ENCODE measurements at places on chromosomes 1 and 21.

DNA sequence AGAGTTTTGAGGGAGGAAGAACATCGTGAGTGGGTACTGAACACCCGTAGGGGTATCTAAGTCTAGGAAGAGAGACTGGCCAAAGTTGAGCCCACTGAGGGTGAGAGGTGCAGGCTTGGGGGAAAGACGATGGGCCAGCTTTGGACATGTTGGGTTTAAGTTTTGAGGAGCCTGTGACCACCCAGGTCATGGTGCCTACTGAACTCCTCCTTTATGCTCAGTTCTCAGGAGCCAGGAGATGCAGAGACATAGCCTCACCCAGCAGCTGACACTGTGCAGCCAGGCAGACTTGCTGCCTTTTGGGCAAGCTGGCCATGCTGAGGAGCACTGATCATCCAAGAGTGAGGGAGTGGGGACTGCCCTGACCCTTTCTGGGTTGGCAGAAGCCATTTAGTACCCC is 72.3 kb downstream of the TNR start:
- no peak overlapping the region for H3K4me3 ChIP-seq
- H3K4me1 ChIP-seq: no peaks in the 10 kb centered on the region
- no peaks in the 10 kb centered on the region for H3K36me3 ChIP-seq
- H3K27me3 ChIP-seq: no peaks in the 10 kb centered on the region

DNA sequence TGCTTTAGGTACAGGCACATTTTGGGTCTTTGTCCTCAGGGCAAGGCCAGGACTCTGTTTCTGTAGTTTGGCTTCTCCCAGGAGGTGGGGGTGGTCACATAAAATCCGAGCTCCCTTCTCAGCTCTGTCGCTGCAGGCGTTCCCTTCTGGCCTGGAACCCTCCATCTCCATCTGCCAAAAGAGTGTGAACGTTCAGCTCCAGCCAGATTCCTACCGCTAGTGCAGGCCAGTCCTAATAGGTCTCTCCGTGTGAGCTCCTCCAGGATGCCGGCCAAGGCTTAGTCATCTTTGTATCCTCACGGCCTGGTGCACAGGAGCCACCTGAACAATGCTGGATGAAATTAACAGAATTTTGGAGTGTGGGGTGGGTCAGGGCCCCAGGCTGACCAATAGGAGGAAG is 19.9 kb upstream of the KCNA10 start:
- no peaks in the 10 kb centered on the region for H3K27me3 ChIP-seq
- peak; percentile 34 for DNase-seq
- H3K4me1 ChIP-seq: no peaks in the 10 kb centered on the region
- H3K27ac ChIP-seq: no peak overlapping the region
- no peaks in the 10 kb centered on the region for H3K36me3 ChIP-seq

- H3K4me1 ChIP-seq: no peaks in the 10 kb centered on the region
- no peaks in the 10 kb centered on the region for H3K36me3 ChIP-seq
- H3K27me3 ChIP-seq: no peaks in the 10 kb centered on the region
- no peak overlapping the region for H3K4me3 ChIP-seq
- no peak for DNase-seq
These were observed 208.8 kb downstream of the GIPC2 start for GRCh38 chr1:78254517-78254916.

DNA sequence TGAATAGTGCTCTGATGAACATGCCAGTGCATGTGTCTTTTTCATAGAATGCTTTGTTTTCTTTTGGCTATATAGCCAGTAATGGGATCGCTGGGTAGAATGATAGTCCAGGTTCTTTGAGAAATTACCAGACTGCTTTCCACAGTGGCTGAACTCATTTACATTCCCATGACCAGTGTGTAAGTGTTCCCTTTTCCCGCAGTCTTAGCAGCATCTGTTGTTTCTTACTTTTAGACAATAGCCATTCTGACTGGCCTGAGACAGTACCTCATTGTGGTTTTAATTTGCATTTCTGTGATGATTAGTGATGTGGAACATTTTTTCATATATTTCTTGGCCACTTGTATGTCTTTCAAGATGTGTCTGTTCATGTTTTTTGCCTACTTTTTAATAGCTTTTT is 784.5 kb downstream of the USP25 start:
- no peaks in the 10 kb centered on the region for H3K27me3 ChIP-seq
- H3K27ac ChIP-seq: no peak overlapping the region
- no peaks in the 10 kb centered on the region for H3K36me3 ChIP-seq

GRCh38 chr1:165253818-165254254 is 102.7 kb downstream of the LMX1A start:
- no peaks in the 10 kb centered on the region for H3K27me3 ChIP-seq
- H3K4me3 ChIP-seq: no peak overlapping the region
- DNase-seq: no peak
- H3K4me1 ChIP-seq: no peaks in the 10 kb centered on the region
- H3K27ac ChIP-seq: no peak overlapping the region

DNA sequence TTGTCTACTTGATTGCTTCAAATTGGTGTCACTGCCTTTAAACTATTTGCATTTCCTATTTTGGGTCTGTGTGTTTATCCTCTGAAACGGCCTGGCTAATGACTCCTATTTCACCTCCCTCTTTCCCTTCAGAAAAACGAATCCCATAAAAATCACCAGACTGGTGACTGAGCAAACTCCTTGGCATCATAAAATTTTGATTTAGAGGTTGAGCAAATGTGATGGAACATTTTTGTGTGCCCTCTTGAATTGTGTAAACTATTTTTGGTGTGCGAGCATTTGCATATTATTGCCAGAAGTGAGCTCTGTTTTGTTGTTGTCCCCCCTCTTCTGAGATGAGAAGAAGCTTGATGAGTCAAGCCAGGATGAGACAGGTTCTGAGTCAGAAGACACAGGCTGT is 316.1 kb downstream of the AJAP1 start:
- H3K27me3 ChIP-seq: no peaks in the 10 kb centered on the region
- H3K36me3 ChIP-seq: no peaks in the 10 kb centered on the region
- H3K4me1 ChIP-seq: peaks cover 8% of the 10 kb centered on the region
- no peak for DNase-seq

GRCh38 chr1:69138172-69138571 is 429.6 kb upstream of the LRRC7 start:
- no peaks in the 10 kb centered on the region for H3K27me3 ChIP-seq
- H3K4me3 ChIP-seq: no peak overlapping the region
- H3K4me1 ChIP-seq: no peaks in the 10 kb centered on the region
- no peak for DNase-seq

DNA sequence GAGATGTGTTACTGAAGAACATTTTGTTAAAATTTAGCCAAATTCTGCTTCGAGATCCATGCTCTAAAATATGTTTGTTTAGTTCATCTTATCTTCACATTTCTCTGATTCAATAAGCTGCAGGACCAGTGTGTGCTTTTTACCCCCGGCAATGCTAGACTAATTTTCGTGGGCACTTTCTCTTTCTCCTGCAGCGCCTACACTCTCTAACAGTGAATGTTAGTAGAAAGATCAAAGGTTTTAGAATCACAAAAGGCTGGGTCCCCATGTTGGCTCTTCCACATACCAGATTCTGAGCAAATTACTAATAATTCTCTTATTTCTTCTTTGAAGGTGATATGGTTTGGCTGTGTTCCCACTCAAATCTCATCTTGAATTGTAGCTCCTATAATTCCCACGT is 8.5 kb downstream of the CHML start:
- H3K4me1 ChIP-seq: peaks cover 25% of the 10 kb centered on the region
- H3K27me3 ChIP-seq: no peaks in the 10 kb centered on the region
- H3K27ac ChIP-seq: no peak overlapping the region
- H3K36me3 ChIP-seq: no peaks in the 10 kb centered on the region
- no peak for DNase-seq

DNA sequence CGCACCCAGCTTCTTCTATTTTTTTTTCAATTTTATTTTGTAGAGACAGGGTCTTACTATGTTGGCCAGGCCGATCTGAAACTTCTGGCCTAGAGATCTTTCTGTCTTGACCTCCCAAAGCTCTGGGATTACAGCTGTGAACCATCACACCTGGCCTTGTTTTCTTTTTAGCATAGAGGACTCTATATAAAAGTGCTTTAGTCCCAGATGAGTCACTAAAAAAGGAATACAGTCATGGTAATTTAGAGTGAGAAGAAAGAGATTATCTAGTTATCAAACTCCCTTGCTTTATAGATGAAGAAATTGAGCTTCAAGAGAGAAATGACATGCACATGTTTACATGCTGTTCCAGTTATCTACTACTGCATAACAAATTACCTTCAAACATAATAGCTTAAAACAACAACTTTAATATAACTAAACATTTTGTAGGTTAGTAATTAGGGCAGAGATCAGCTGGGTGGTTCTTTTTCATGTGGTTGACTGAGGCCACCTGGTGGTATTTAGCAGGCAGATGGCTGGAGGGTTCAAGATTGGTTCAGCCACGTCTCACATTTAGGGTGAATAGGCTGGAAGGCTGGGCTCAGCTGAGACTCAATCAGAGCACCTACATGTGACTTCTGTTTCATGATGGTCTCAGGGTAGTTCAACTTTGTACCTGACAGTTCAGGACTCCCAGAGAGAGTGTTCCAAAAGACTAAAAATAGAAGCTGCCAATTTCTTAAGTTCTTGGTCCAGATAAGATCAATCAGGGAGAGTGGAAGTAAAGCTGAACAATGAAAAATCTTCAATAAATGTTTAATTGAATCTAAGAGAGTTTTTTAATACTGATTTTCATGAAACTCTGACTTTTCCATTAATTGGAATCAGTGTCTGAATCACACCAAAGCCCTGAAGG is 16.9 kb upstream of the MTF2 start:
- no peak for DNase-seq
- no peak overlapping the region for H3K4me3 ChIP-seq
- H3K27me3 ChIP-seq: no peaks in the 10 kb centered on the region
- H3K27ac ChIP-seq: no peak overlapping the region
- no peaks in the 10 kb centered on the region for H3K36me3 ChIP-seq
- H3K4me1 ChIP-seq: no peaks in the 10 kb centered on the region

- no peak overlapping the region for H3K4me3 ChIP-seq
- no peaks in the 10 kb centered on the region for H3K36me3 ChIP-seq
- H3K27ac ChIP-seq: no peak overlapping the region
- DNase-seq: no peak
- no peaks in the 10 kb centered on the region for H3K4me1 ChIP-seq
- no peaks in the 10 kb centered on the region for H3K27me3 ChIP-seq
These were observed 22.3 kb upstream of the KCNAB2 start for GRCh38 chr1:6023346-6023745.

DNA sequence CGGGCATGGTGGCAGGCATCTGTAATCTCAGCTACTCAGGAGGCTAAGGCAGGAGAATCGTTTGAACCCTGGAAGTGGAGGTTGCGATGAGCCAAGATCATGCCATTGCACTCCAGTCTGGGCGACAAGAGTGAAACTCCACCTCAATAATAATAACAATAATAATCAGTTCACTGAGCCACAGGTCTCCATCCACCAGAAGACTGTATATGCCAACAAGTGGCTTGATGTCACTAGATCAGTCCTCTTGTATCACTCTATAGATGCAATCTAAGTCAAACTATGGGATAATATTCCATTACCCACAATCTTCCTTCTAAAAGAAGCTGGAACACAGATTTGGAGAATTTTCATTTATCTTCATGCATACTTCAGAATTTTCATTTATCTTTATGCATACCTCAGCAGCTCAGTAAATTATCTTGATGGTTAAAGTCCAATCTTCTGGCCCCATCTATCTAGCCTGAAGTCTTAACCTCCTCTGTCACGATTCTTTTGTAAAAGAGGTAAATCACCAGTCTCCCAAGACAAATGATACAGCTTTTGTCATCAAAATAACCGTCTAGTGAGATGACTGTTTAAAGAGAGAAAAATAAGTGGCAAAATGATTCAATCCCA is 61.8 kb downstream of the PUM1 start:
- no peak overlapping the region for H3K27ac ChIP-seq
- H3K4me1 ChIP-seq: no peaks in the 10 kb centered on the region
- H3K4me3 ChIP-seq: no peak overlapping the region
- no peaks in the 10 kb centered on the region for H3K27me3 ChIP-seq
- H3K36me3 ChIP-seq: peaks cover 25% of the 10 kb centered on the region

GRCh38 chr1:238141353-238141752 is 250.6 kb upstream of the ZP4 start:
- no peak for DNase-seq
- H3K27ac ChIP-seq: no peak overlapping the region
- H3K4me1 ChIP-seq: no peaks in the 10 kb centered on the region
- H3K36me3 ChIP-seq: no peaks in the 10 kb centered on the region

GRCh38 chr1:167092653-167093052 is 1.2 kb upstream of the STYXL2 start:
- DNase-seq: no peak
- H3K4me3 ChIP-seq: no peak overlapping the region
- no peaks in the 10 kb centered on the region for H3K36me3 ChIP-seq
- H3K4me1 ChIP-seq: peaks cover 23% of the 10 kb centered on the region
- H3K27ac ChIP-seq: no peak overlapping the region

DNA sequence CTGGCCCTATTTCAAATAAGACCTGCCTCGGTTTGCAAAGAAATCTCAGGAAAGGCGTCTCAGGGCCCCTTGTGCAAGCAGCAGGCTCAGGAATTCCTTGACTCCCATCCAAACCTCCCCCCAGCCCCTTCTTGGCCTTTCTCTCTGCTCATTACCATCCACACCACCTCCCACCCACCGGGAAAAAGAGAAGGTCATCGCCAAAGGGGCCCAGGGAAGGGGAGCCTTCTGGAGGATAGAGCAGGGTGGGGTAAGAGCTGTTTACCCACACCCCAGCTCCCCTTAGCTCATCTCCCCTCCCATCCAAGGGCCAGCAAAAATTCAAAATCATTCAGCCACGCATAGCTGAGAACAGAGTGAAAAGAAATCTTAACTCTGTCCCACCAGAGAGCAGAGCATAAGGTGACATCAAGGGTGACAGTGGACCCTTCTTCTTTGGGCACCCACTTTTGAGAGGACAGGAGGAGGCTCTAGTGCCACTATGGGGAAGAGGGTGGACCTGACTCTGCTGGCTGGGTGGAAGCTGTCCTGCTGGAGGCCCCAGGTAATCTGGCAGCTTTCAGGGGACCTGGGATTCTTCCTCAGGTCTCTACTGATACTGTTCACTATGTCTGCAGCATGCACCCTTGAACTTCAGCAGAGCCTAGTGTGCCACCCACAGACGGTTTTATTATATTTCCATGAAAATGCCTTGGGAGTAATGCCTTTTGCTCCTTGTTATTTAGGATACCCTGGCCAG is 3.9 kb upstream of the WNT2B start:
- H3K36me3 ChIP-seq: no peaks in the 10 kb centered on the region
- H3K4me3 ChIP-seq: no peak overlapping the region
- H3K27me3 ChIP-seq: peaks cover 54% of the 10 kb centered on the region
- no peak for DNase-seq
- no peak overlapping the region for H3K27ac ChIP-seq
- peaks cover 19% of the 10 kb centered on the region for H3K4me1 ChIP-seq

DNA sequence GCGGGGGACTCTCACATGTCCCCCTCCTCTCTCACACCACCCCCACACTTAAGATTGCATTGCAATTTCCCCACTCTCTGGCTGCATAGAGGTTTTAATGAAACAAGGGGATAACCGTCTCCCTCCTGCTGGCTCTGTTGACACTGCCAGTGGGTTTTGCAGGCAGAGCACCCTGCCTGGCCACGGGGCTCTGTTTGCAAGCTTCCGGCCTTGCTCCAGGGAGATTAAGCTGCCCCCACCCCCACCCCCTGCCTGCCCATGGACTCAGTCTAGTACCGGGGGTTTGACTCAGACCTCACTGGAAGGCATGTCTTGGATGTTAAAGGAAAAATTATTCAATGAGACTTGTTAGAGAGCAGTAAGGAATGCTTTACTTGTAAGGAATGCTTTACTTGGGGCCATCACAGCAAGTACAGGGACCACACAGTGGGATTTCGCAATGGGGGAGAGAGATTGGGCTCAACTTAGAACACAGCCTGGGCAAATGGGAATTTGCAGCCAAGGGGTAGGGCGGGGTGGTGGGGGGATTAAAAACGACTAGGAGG is 101.0 kb downstream of the AJAP1 start:
- H3K27me3 ChIP-seq: no peaks in the 10 kb centered on the region
- no peaks in the 10 kb centered on the region for H3K36me3 ChIP-seq
- no peak overlapping the region for H3K4me3 ChIP-seq
- no peak overlapping the region for H3K27ac ChIP-seq
- DNase-seq: no peak
- H3K4me1 ChIP-seq: no peaks in the 10 kb centered on the region
